ENCODE measurements at places on chromosomes 3 and 15.

- peak; percentile 71 for DNase-seq
Measured at GRCh38 chr3:195895078-195895860, 13.1 kb downstream of the TNK2 start.

- DNase-seq: no peak
Measured at GRCh38 chr3:175075269-175075668, 216.1 kb downstream of the NAALADL2 start.

- DNase-seq: no peak
Measured at GRCh38 chr3:117543521-117543920, 833.9 kb downstream of the TUSC7 start.

DNA sequence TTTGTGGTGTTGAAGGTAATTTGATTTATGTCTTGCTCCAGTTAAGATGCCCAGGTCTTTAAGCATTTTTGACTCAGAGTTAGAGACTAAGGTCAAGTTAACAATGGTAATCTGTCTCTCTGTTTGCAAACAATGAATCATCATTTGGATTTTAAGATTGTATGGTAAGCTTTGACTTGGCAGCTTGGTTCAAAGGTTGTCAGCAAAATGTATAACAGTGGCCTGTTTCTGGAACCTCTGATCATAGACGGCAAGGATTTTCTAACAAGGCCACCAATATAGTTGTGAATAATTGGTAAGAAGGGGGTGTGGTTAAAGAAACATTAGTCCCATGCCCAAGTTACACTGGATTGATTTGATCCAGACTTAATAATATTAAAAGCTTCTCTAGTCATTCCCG lies 775.2 kb upstream of the GOLIM4 start:
- no peak for DNase-seq

GRCh38 chr15:67740405-67740804 lies 84.9 kb upstream of the SKOR1 start:
- DNase-seq: no peak

DNA sequence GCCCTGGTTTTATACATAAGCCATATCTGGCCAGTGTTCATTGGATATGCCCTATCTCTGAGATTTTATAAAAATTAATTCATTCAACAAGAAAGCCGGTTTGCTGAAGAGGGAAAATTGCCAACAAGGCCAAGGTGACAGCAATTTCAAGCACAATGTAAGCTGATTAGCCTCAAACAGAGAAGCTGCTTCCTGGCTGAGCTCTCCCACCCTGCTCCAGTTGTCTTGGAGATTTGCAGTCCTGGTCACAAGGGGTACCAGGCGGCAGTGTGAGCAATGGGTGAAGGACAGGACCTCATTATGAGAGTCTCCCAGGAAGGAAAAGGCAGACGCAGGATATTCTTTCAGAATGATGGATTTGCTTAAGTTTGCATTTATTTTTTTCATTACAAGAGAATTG lies 5.4 kb upstream of the THSD4 start:
- no peak for DNase-seq

- no peak for DNase-seq
Measured at GRCh38 chr3:53820756-53821580, 25.3 kb downstream of the CHDH start.

DNA sequence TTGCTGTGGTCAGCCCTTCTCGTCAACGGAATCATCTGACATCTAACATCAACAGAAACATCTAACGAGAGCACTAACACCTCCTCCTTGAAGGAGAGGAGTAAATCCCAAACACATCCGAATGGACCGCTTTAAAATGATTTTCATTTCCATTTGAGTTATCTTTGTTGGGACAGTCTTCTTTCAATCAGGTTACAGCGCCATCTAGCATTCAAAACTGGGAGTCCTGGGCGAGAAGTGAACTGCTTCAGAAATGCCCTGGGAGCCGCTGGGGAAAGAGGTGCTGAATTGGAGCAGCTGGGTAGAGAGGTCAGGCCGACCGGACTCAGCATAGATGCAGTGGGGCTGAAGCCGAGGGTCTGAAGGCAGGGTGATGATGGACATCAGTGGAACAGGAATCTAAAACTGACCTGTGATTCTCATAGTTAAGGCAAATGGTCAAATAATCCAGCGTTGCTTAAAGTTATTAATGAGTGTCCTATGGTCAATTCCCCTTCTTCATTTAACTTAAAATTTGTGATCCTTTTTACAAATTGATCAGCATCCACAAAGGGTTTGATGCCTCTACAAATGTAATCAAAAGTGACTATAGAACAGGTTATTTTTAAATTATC lies 170.0 kb upstream of the NDN start:
- DNase-seq: no peak

- DNase-seq: no peak
Measured at GRCh38 chr3:66395635-66396034, 105.2 kb downstream of the LRIG1 start.

DNA sequence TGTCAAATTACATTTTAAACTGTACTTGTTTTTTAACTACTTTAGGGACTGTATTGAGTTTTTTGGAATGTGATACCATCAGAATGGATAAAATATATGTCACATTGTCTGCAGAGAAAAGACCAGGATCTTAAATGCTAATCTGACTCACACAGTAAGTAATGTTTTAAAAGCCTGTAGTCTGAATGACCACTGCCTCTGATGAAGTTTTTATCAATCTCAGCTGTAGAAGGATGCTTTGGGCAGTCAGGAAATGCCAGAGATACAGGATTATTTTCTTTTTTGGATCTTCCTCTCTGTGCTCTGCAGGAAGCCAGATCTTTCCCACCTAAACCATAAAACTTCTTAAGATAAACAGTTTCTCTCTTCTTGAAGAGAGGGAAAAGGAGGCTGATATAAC lies 73.1 kb upstream of the PRTG start:
- no peak for DNase-seq

DNA sequence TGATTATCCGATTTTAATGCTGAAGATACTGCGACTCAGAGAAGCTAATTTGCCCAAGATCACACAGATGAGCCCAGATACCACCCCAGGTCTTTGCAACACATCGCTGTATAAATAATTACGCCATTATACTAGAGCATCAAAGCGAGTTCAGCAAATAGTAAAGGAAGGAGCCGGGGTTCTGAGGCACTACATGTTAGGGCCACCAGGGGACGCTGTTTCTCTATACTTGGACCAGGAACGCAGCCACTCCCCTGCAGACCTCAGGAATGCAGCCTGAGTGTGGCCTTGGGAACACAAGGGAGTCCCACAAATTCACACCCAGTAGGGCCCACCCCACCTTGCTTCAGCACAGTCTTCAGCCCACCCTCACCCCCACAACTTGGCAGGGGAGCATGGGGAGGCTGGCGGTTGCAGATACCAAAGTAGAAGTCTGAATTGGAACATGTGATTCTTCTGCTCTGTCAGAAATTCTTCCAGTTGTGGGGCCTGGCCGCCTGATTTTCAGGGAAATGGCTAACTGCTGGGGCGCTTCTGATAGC lies 57.8 kb upstream of the RYK start:
- DNase-seq: peak; percentile 74

- no peak for DNase-seq
Measured at GRCh38 chr3:157132936-157133335, 27.0 kb downstream of the CCNL1 start.

DNA sequence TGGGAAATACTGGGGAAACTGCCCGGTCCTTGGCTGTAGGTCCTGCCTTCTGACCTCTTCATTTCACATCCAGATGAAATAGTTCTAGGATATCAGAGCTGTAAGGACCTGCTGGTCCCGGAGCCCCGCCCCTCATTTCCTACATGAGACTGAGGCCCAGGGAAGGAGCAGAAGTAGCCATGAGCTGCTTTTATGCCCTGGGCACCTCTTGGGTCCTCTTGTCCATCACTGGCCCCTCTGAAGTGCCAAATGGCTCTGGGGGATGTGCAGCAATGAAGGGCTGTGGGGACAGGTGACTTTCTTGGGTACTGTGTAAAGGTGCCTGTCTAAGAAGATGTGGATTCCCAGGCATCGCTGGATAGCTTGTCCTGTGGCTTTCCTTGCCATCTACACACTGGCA lies 40.3 kb upstream of the ESYT3 start:
- DNase-seq: no peak

DNA sequence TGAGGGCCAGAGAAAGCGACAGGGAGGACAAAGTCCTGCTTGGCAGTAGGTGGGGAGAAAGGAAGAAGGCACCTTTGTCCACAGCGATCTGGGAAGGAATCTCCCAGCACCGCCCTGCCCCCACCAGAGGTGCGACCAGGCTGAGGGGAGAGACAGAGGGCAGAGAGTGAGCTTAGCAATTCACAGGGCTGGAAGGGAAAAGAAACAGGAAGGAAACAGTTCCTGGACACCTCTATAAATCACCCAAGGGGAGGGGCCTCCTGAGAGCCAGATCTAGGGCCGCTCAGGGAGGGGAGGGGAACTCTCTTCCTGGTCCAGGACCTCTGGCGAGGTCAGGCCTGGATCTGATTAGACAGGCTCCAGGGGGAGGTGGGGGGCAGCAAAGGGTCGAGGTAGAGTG lies 35.4 kb downstream of the RNU5B-1 start:
- DNase-seq: no peak

DNA sequence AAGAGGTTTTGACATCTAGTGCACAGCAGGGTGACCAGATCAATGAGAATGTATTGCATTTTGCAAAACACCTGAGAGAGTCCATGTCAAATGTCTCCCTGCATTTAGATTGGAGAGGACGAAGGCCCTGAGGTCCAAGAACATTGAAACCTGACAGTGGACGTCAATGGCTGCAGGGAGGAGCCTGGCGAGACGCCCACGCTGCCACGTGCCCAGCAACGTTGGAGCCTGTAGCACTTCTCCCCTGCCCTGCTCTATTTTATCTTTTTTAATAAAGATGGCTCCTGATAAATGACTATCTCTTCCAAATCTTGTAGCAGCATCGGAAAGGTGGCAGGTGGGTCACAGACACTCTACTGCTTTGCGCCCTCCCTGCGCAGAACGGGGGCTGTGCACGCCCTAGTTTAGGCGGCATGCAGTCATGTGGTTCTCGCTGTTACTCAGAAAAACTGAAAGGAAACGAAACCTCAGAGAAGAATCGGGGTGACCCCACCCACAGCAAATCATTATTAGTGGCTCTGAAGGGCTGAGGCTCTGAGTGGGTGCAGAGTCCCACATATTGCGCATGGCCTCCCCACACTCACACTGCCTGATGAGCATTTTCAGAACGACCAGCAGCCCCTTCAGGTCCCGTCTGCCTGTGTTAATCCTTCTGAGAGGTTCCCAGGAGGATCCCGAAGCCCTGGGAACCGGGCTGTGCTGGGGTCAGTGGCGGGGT lies 62.5 kb upstream of the TAMM41 start:
- no peak for DNase-seq

GRCh38 chr15:79091204-79091867 lies 756 bp upstream of the RASGRF1 start:
- DNase-seq: peak; percentile 4

GRCh38 chr15:94703596-94703995 lies 472.2 kb downstream of the MCTP2 start:
- no peak for DNase-seq

GRCh38 chr3:14847613-14848541 lies 29.1 kb downstream of the FGD5 start:
- no peak for DNase-seq

DNA sequence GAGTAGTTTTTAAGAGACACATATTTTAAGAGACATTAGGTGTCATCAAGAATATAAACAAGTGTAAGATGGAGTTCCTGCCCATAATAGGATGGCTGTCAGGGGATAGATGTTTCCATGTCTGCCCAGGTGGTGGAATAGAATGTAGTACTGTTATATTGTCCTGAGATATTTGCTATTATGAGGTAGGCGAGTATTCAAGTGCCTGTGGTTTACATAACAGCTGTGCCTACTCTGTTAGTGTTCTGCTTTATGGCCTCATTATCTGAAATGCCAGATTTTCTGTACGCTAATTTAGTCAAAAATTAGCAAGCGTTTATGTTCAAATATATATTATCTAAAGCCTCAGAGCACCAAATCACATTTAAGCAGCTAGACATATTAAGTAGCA lies 360.2 kb upstream of the ROPN1 start:
- DNase-seq: no peak

- DNase-seq: no peak
Measured at GRCh38 chr15:49492151-49492550, 69.1 kb downstream of the FGF7 start.

DNA sequence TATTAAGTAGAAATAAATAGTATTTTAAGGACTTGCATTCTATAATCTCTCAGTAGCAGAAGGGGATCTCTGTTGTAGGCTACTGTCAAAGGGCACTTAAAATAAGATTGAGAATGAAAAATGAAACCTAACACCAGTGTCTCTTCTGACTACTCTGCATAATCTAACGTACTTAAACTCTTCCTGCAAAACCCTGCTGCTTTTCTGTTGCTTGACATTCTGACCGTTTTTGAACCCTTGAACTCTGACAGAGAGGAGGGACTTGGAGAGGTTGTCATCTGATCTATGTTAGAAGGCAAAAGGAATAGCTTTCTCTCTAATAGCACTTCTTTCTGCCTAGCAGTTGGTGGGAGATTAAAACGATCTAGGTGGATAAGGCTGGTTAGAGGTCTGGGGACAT lies 204.6 kb downstream of the ZIC1 start:
- DNase-seq: no peak

- DNase-seq: peak; percentile 82
Measured at GRCh38 chr3:48268381-48268935, 27.6 kb downstream of the ZNF589 start.

DNA sequence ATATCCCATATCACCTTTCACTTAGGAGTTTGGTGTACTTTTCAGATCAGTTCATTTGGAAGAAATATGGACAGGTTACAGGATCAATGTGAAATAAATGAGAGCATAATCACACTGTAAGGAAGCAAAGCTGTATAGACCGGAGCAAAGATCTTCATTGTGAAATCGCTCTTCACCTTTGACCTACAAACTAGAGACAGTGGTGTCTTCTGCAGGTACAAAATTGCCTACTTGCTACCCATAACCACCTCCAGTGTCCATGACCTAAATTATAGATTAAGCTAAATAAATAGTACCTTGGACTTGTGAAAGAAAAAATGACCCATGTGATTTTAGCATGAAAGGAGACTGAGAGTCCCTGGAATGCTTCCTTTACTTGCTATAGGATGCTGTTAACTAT lies 379.5 kb upstream of the SUCLG2 start:
- DNase-seq: no peak

DNA sequence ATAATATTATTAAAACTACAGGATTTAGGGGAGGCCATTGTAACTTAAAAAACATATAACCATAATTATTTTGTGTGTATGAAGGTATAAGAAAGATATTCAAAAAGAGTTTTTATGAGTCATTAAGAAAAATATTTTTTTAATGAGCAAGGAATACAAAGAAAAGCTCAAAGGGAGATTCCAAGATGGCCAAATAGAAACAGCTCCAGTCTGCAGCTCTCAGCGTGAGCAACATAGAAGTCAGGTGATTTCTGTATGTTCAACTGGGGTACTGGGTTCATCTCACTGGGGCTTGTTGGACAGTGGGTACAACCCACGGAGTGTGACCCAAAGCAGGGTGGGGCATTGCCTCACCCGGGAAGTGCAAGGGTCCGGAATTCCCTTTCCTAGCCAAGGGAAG lies 336.1 kb downstream of the TBL1XR1 start:
- no peak for DNase-seq

- no peak for DNase-seq
Measured at GRCh38 chr3:64438812-64439211, 213.5 kb upstream of the PRICKLE2 start.

GRCh38 chr15:30885814-30886213 lies 17.9 kb upstream of the FAN1 start:
- DNase-seq: no peak

Data from stimulated activated CD4-positive, alpha-beta T cell treated with anti-CD3 and anti-CD28 coated beads, Interleukin-4, amount 100 ng/mL, for 1 hour (primary cell).